ENCODE measurements at places on chromosomes 12 and 14.

- DNase-seq, result no peak
These were observed 262.3 kb downstream of the CEP128 start for GRCh38 chr14:80679273-80679672.

DNA sequence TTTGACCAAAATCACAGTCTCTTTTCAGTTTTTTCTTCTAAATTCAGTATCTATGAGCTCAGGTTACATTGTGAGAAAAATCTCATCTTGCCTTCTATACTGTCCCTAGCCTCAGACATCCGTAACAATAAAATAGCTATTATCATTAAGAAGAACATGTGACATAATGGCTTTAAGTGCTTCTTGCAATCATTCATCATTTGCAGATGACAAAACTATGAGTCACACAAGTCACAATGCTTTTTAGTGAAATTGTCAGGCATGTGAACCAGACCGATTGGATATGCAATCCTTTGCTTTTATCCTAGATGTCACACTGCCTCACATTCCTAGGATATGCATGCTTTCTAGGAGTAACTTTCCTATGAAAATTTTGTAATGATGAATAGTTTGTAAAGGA, 313.1 kb downstream of the SLC6A15 start:
- peak; percentile 27 for DNase-seq

DNA sequence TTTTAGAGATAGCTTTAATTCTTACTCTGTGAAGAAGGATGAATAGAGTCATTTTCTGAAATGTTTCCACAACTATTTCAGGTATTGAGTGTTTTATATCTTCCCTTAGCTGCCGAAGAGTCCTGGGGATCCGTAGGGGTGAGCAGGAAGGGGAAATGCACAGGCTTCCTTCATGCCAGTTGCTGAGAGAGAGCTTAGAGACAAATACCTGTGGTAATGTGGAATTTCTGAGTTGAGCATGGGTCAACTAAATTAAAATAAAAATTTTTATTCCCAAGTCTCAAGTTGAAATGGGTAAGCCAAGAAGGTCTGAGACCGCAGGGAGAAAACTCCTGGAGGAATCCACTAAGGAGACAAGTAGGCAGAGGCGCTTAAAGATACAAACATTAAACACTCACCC, 185.7 kb downstream of the DAD1 start:
- DNase-seq, result no peak

DNA sequence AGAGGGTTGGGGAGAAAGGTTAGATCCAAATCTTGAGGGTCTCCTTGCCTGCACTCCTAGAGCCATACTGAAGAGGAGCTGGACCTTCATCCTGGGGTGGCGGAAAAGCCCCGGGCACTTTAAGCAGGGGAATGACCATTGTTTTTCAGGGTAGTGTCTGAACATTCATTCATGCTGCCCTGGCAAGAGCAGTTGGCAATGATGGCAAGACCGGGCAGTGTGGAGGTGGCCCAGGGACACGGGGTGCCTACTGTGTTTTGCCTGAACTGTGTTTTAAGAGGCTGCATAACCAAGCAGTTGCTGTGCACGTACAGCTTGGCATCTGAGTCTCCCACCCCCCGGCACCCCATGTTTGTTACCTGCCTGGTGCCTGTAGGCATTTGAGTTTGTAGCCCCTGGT, 14.7 kb downstream of the TPCN1 start:
- no peak for DNase-seq

DNA sequence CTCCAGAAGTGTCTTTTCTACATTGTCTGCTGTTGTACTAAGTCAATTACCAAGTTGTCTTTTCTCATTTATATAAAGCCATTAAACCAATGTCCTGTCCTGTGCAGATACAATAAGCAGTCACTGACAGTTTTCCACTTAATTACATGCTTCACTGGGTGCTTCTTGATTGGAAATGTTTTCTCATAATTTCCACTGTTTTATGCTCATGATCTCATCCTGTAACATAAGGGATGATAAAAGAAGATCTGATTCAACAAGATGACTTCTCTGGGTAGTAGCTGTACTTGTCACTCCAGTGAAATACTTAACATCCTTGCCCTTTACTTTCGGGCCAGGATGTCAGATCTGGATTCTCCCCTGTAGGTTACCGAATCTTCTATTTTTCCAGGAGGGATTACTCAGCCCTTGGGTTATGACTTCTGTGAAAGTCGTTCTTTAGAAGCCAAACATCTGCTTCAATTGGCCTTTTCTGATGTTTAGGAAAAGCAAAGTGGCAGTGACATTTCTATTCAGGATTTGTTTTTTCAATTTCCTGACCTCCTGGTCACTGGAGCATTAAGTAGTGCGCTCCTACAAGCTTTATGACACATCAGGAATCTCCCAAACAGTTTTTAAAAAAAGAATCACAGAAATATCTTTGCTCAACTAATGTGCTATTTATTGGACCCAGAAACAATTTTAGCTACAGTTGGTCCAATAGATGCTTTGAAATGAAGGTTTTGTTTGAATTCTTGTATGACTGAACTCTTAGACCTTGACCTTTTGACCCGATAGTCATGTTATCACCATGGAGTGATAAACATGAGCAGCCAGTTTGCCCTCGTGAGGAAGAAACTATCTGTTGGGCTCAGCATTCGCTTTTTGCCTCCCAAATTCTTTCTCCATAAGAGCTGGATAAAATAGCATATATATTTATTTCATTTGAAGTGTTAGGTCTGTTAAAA, 234.5 kb upstream of the SSTR1 start:
- no peak for DNase-seq

DNA sequence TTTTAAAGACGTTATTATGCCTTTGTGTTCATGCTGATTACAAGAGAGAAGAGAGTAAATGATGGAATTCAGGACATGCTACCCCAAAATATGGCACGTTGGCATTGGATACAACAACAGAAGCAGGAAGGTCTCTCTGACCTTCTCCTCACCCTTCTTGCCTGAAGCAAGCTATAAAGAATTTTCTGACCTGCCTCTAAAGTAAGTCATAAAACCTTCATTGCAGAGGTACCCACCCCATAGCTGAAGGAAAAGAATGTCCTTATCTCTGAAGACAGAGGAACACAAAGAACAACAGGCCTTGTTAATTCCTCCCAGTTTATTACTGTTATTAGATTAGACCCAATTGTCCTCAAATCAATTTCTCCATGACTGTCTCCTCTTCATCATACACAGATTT, 176.2 kb downstream of the FBXL14 start:
- no peak for DNase-seq

- no peak for DNase-seq
These were observed 59.8 kb downstream of the RAB35 start for GRCh38 chr12:120056739-120057138.

DNA sequence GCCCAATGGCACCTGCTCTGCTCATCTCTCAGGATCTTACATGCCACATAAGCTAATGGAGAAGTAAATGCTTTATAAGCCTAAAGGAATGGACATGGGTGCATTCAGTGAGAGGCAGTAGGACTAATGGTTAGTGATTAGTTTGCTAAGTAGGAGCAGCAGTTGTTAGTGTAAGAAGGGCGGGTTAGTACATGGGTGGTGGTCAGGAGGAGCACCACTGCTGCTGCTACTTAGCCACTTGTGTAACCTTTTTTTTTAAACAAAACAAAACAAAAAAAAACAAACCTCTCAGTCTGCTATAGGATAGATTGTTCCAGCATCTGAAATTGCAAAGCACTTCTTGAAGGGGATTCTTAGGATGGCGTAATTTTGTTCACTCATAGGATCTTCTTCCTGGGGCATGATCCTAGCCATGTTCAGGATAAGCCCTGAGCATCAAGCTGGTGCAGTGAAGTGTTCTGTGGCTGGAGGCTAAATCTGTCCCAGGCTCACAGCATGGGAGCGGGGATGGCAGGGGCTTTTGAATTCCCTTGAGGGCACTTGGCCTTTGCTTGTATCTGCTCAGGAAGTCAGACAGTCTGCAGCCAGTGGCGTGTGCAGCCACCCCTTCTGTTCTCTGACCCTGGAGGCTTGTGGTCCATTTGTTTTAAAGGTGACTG, 63.6 kb downstream of the CHST11 start:
- peak; percentile 15 for DNase-seq

DNA sequence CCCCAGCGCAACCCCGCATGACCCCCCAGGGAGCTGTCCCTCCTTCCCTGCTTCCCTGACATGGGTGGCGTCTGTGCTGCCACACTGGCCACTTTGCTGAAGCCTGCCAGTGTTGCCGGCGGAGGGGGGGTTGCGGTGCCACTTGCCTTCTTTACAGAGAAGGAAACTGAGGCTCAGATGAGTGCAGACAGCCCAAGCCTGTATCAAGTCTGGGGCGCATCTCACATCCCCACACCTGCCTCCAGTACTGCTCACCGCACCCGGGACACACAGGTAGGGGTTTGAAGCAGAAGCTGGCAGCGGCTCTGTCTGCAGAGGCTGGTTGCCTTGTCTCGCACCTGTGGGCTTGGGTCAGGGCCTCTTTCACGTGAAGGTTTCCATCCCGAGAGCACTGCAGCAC, 104.7 kb upstream of the RTL1 start:
- DNase-seq, result no peak

DNA sequence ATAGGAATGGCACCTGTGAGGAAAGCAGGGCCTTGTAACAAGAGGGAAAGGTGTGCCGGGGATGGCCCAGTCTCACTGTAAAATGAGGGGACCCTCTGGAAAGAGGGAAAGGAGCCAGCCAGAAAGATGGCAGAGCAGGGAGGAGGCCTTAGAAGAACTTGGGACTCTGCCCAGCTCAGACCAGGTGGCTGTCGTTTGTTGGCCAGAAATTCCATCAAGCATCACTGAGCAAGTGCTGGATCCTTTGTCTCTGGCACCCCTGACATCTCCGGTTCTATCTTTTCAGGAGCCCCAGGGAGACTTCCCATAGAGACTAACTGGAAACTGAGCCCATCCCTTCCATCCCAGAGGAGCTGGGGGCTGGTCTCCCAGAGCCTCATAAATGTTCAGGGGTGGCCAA, 43.3 kb downstream of the DEGS2 start:
- no peak for DNase-seq

DNA sequence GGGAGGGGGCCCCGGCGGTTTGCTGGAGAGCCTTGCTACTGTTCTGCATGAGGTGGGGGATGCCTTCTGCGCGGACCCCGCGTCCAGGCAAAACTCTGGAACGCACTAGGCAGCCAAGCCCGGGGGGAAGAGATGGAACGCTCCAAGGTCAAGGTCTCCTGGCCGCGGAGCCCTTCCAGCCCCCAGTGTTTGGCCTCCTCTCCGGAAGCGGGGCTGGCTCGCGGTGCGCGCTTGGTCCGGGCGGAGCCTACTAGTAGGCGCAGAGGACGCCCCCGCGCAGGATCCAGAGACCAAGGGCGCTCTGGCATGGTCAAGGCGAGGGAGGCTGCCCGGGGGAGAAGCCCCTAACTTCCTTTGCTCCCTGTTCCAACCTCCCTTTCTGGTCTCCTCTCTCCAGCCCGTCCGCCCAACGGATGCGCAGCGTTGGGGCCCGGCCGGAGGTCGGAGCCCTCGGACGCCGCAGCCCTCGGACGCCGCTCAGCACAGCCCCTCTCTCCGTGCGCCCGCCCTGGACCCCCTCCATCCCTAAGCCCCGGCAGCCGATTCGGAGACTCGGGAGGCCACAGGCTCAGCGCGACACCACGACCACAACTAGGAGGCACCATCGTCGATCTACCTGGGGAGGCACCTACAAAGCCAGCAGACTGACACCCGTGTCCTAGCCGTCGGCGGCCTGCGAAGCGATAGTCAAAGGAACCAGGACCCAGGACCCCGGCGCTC, 669 bp upstream of the KCNK13 start:
- no peak for DNase-seq

DNA sequence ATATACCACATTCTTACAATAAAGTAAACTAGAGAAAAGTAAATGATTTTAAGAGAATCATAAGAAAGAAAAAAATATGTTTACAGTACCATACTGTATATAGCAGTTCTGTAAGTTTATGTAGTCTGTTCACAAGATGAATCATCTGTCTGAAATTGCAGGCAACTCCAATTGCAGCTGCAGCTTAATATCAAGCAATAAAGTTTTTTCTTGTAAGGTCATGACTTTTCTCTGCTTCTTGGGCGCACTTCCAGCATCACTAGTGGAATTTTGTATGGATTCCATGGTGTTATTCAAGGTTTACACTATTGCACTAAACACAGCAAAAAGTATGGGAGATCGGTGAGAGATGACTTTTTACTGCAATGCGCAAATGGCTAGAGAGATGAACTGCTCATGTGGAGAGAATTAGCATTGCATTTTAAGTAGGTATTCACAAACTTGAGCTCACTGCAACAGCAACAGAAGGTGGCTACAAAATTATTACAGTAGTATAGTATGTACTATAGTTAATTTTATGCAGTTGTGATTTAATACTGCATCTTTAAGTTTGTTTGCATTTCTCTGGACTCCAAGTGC, 445.4 kb upstream of the OR4E1 start:
- no peak for DNase-seq

DNA sequence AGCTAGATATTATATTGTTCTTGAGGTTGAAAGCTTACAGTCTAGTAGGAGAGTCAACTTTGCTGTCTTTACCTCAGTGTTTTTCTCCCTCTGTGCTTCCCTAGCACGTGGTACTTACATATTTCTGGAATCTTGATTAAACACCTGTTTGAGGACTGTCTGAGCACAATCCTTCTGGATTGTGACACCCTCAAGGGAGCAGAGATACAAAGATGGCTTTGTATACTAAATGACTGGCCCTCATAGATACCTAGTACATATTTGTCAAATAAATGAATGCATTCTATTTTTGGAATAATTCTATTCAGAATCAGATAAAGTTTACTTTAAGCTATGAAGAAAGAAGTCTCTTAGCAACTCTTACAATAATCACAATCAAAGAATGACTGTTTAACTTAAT, 113.3 kb downstream of the LRRK2 start:
- DNase-seq, result no peak

GRCh38 chr14:104301731-104302460, 163.5 kb downstream of the KIF26A start:
- no peak for DNase-seq

DNA sequence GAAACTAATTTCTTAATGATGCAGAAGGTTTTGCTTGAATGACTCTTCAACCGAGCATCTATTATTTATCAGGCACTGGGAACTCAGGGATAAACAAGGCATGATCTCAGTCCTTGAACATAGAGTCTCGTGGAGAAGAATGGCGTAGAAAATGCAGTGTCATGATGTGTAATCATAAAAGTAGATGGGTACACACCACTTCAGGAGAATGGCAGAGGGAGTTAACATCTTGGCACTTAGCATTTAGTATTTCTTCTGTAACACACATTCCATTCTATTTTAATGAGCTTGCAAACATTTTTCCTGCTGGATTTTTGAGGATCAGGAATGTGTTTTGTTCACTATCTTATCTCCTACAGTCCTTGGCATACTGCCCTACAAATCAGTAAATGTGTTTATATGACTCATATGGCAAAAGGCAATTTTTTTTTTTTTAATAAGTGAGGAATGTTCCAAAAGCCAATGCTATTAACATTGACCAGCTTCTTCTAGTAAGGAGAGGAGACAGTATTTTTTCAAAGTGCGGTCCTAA, 3.8 kb downstream of the TXNRD1 start:
- DNase-seq, result peak; percentile 90

DNA sequence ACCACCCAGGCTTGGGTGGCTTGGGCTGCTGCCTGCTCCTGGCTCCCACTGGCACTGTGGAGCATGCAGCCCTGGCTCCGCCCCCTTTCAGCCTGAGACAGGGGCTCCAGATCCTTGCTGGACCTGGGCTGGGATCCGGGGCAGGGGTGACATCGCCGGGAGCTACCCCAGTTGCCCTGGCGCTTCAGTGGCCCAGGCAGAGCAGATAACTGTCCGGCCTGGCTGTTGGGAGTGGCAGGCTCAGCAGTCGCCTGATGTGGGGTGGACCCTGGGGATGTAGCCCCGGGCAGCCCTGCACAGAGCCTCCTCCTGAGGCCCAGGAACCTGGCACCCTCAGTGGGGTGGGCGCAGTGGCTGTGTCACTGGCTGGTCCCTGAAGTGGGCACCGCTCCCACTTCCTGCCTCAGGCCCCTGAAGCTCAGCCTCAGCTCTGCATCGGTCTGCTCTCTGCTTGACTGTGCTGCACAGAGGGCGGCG, 57.9 kb downstream of the FUT8 start:
- no peak for DNase-seq

Data from MCF 10A (cell line).